ENCODE measurements at places on chromosomes 6 and 20.

- no peak for DNase-seq
Measured at GRCh38 chr20:1473246-1474220, 6.9 kb upstream of the NSFL1C start.

DNA sequence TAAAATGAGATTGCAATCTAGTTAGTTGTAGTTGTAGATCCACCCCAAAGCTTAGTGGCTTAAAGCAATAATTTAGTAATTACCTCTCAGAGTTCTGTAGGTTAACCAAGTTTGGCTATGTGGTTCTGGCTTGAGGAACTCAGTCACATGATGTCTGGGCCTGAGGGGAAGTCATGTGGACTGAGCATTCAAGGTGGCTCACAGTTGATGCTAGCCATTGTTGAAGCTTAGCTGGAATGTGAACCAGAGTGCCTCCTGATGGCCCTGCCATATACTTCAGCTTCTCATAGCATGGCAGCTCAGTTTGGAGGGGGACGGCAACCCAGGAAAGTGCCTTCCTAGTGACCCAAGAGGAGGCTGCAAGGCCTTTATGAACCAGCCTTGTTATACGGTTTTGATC is 263.2 kb upstream of the RNF217 start:
- DNase-seq = no peak

- DNase-seq = no peak
Measured at GRCh38 chr6:157723376-157723775, 99.7 kb upstream of the SNX9 start.

GRCh38 chr6:22917344-22917743 is 348.0 kb downstream of the HDGFL1 start:
- DNase-seq = no peak

- no peak for DNase-seq
Measured at GRCh38 chr6:106192824-106193223, 106.7 kb downstream of the PRDM1 start.

DNA sequence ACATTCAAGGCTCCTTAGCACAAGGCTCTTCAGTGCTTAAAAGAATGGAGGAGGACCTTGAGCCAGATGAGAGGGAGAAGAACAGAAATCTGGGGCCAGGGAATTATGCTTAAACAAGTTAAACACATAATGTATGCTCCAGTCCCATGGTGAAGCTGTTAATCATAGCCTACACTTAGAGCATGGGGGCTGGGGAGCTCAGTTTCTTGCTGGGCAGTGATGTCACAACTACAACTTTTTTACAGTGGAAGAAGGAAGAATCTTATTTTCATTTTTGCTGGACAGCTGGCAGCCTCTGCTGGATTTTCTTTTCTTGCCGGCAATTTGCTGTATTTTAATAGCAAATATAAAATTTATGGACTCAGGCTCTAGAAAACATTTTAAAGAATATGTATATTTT is 432.5 kb downstream of the CD109 start:
- no peak for DNase-seq

- DNase-seq = no peak
Measured at GRCh38 chr6:62669831-62670230, 383.8 kb upstream of the KHDRBS2 start.

- DNase-seq = no peak
Measured at GRCh38 chr6:117206944-117207687, 58.2 kb upstream of the VGLL2 start.
